ENCODE measurements at places on chromosomes 6 and 20.

GRCh38 chr20:38270869-38271605 is 10.5 kb upstream of the KIAA1755 start:
- no peak for DNase-seq

DNA sequence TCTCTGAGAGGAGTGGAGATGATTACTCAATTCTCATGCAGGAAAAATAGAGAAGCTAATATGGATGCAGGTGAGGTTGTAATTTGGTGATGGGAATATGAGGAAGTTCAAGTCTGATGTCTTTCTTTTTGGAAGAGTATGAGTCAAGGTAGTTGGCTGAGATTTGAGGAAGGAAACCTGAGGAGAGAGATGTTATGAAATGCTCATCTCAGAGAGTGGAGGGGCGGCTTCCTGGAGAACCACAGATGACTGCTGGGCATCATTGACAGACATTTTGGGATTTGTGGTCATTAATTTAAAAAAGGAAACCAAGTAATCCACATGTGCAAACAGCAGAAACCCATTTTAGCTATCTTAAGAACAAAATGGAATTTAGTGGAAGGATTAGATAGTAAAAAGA is 72.5 kb upstream of the UST start:
- DNase-seq = no peak

GRCh38 chr6:133040094-133040802 is 200.9 kb upstream of the EYA4 start:
- no peak for DNase-seq

GRCh38 chr6:87334683-87335082 is 5.6 kb upstream of the GJB7 start:
- DNase-seq = no peak

DNA sequence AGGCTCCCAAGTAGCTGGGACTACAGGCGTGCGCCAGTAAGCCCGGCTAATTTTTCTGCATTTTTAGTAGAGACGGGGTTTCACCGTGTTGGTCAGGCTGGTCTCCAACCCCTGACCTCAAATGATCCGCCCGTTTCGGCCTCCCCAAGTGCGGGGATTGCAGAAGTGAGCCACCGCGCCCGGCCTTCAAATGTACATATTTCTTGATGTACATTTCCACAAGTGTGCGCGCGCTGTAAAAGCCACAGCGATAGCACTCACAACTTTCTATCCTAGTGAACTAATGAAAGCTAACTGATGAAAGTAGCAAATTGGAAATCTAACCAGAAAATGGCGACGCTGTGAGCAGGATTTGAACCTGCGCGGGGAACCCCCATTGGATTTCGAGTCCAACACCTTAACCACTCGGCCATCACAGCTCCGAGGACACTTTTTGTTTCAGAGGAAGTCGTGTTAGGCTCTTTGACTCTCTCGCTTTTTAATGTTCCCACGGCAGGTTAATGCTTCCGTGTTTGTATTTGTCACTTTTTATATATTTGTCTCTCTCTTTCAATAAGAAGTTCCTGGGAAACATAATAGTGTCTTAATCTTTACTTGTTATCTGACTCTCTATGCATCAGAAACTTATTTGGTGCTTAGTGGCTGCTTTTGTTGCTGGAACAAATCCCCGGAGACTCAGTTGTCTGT is 199.4 kb upstream of the ZNF184 start:
- no peak for DNase-seq

All from activated naive CD8-positive, alpha-beta T cell treated with anti-CD3 and anti-CD28 coated beads, Interleukin-2, amount 10 ng/mL, durations not matched to agents 7 days and 5 days (primary cell).